ENCODE measurements at places on chromosomes 5 and 9. TPM values are rescaled to one million over a fixed set of nuclear protein-coding genes. Genes with fewer than 3 reads are reported as not detected.

Gene SPATA31E1
- total RNA-seq: not detected

Gene FGF18
- 0.97 TPM for total RNA-seq

Gene SLC6A19
- 0.22 TPM for total RNA-seq

- no peaks in the 10 kb centered on the region for H3K36me3 ChIP-seq
- no peaks in the 10 kb centered on the region for H3K27me3 ChIP-seq
- no peak overlapping the region for H3K27ac ChIP-seq
- H3K4me3 ChIP-seq: no peak overlapping the region
Measured at GRCh38 chr9:28378231-28378630, 805.0 kb upstream of the C9orf72 start.

DNA sequence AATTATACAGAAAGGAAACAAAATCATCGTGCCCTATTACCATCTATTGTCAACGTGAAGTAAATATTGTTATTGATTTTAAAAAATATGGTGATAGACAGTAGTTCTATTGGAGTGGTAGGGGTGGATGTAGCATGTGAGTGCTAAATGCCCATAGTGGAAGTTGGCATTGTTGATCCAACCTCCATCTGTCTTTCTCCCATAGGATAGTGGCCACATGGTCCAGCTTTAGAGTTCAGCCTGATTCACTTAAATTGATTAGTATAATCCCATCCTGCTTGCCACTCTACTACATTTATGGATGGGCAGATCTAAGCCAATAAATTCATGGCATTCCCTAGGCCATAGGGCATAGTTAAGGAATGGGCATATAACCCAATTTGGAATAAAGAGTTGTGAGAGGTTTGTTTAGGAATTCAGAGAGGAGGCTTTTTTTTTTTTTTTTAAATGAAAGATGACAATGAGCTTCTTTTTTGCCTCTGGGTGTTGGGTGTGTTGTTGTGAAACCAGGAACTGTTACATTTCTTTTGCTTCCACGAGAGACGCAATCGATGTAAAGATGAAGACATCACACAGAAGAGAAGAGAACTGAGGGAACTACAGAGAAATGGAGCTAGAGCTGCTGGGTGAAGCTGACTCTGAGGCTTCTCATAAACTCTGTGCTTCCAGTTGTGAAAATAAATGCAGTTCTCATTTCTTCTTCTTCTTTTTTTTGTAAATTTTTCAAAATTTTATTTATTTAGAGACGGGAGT is 12.5 kb upstream of the CHD1 start:
- H3K27ac ChIP-seq: no peak overlapping the region
- no peaks in the 10 kb centered on the region for H3K27me3 ChIP-seq
- DNase-seq: no peak

GRCh38 chr5:179778591-179778990 is 15.2 kb upstream of the LTC4S start:
- no peaks in the 10 kb centered on the region for H3K27me3 ChIP-seq
- H3K36me3 ChIP-seq: peaks cover 35% of the 10 kb centered on the region
- H3K4me3 ChIP-seq: no peak overlapping the region

DNA sequence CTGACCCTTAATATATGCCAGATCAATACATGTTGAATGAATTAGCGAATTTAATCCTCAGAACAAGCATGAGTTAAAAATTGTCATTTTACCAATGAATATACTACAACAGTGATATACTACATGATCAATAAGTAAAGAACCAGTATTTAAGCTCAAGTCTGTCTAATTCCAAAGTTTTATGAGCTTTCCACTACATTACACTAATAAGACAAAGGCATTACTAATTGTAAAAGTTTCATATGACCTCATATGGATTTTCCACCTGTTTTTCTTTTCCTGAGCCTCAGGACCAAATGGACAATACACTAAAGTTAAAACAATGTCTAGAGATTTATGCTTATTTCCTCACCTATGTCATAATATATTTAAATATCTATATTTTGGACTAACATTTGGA is 80.8 kb downstream of the OXCT1 start:
- H3K36me3 ChIP-seq: no peaks in the 10 kb centered on the region
- no peak overlapping the region for H3K4me3 ChIP-seq
- H3K27me3 ChIP-seq: no peaks in the 10 kb centered on the region
- H3K27ac ChIP-seq: no peak overlapping the region
- no peak for DNase-seq

- H3K36me3 ChIP-seq: no peaks in the 10 kb centered on the region
- H3K27ac ChIP-seq: no peak overlapping the region
Measured at GRCh38 chr5:113487416-113487780, 855 bp downstream of the MCC start.

DNA sequence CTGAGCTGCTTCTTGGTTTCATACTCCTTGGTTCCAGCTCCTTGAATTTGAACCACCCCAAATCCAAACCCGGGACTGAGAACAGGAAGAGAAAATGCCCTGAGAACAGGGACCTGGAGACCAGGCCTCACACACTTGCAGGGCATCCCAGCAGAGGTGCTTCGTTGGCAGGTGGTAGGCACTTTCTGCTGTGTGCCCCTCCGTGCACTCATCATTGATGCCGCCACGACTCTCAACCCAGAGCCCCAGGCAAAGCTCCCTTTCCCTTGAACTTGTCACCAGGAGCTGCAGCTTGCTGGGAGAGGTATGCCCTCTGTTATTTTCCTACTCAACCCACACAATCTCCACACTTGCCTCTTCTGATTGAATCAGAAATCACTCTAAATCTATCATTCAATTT is 217.8 kb upstream of the IRX1 start:
- no peak for DNase-seq
- H3K36me3 ChIP-seq: no peaks in the 10 kb centered on the region
- H3K27ac ChIP-seq: no peak overlapping the region
- no peaks in the 10 kb centered on the region for H3K4me1 ChIP-seq
- H3K27me3 ChIP-seq: no peaks in the 10 kb centered on the region

DNA sequence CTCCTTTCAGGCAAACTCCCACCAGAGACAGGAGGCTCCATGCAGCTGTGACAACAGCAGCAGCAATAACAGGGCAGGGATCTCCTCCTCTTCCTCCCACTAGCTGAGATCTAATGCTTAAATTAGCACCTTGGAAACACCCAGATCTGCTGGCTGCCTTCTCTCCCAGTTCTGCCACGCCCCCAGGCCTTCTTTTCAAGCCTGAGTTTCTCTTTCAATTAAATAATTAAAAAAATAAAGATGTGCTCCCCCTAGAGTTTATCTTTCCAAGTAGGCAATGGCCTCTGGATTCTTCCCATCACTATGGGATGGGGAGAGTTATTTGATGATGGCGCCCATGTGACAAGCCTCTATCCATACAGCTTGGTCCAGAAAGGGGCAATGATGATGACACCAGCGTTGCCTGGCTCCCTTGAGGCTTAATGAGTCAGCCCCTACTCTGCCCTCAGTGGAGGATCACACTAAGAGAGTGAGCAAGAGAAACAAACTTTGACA is 3.8 kb downstream of the FAM219A start:
- DNase-seq: no peak
- no peaks in the 10 kb centered on the region for H3K36me3 ChIP-seq
- no peaks in the 10 kb centered on the region for H3K27me3 ChIP-seq
- no peak overlapping the region for H3K4me3 ChIP-seq

- H3K27me3 ChIP-seq: no peaks in the 10 kb centered on the region
- H3K4me3 ChIP-seq: no peak overlapping the region
- no peaks in the 10 kb centered on the region for H3K36me3 ChIP-seq
- H3K27ac ChIP-seq: no peak overlapping the region
Measured at GRCh38 chr9:84438391-84438790, 97.8 kb upstream of the SLC28A3 start.

DNA sequence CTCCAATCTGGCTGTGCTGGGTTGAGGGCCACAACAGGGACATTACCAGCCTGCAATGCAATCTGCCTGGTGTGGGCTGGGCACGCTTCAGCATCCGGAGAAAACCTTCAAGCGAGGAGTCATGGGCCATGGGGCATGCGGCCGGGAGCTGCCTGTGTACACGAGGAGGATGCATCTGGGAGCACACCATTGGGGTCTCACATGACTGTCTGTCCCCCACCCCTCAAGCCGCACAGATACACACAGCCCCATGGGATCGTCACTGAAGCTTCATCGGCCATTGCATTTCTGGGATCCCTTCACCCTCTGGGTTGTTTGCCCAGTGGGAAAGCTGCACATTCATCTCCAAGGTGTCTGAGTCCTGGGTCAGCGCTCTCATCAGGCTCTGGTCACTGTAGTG is 9.9 kb downstream of the LCN1 start:
- no peaks in the 10 kb centered on the region for H3K36me3 ChIP-seq
- H3K4me3 ChIP-seq: no peak overlapping the region
- H3K27me3 ChIP-seq: no peaks in the 10 kb centered on the region
- H3K4me1 ChIP-seq: no peaks in the 10 kb centered on the region
- no peak overlapping the region for H3K27ac ChIP-seq
- no peak for DNase-seq

GRCh38 chr5:52864884-52865283 is 77.2 kb downstream of the ITGA1 start:
- no peak overlapping the region for H3K4me3 ChIP-seq
- H3K4me1 ChIP-seq: no peaks in the 10 kb centered on the region
- no peak overlapping the region for H3K27ac ChIP-seq
- no peak for DNase-seq
- H3K27me3 ChIP-seq: no peaks in the 10 kb centered on the region
- H3K36me3 ChIP-seq: no peaks in the 10 kb centered on the region
